NCI-H1436 (cell line): ENCODE measurements at places on chromosomes 2 and 18.

- no peak for DNase-seq
These were observed 47.2 kb downstream of the RAD51AP2 start for GRCh38 chr2:17470855-17471641.

- no peak for DNase-seq
These were observed 37.2 kb downstream of the CREG2 start for GRCh38 chr2:101349893-101350662.

- no peak for DNase-seq
These were observed 176.5 kb downstream of the LTBP1 start for GRCh38 chr2:33123216-33123615.

DNA sequence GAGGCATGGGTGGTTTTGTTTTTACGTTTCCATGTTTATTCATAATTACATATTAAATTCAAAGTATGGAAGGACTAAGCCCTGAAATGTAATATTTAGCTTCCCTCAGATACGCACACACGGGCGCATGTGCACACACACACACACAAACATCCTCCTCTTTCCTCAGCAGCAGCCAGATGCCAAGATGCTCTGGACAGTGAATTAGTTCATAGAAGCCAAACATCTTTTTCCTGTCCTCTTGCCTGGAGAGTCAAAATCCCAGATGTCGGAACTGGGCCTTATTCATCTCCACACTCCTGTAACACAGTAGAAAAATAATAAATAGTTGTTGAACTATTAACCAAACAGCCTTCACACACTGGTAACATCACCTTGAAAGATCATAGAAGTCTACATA lies 273.1 kb downstream of the SP3 start:
- no peak for DNase-seq

DNA sequence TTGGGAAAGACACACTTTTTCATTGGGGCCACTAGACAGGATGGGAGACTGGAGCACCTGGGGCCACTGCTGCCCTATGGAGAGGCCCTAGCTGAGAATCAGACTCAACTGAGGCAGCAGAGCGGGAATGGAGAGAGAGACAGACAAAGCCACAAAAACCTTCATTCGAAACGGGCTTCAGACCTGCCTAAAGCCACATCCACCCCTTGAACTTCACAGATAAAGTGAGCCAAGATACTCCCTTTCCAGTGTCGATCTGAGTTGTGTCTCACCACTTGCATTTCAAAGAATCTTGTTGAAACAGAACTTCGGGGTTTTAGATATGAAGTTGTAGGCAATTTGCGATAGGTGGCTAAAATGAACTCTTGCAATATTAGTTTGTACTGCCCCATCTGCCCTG lies 11.3 kb upstream of the LDLRAD4 start:
- DNase-seq = no peak

GRCh38 chr18:25422230-25422629 lies 70.3 kb upstream of the ZNF521 start:
- no peak for DNase-seq

DNA sequence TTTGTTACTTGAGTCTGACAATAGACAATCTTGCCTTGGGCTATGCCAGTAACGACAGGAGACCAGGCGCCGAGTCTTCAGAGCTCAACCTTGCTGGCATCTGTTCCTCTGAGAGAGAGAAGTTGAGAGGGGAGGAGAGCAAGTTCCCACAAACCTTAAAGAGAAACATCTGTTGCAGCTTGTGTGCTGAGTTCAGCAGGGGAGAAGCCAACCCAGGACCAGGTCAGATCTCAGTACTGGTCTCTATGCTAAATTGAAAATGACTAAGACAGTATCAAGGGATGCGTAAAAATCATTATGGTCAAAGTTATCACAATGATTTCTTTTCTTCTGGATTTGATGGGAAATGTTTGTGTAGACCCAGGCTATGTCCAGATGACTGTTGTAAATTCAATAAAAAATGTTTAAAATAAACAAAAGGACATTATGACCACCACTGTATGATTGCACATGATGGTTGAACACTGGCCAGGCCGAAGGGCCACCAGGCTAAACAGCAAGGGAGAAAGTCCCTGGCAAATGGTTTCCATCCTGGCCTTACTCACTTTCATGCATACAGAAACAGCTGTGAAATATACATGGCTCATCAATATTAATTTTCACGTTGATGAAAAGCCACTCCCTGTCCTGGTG lies 100.3 kb upstream of the PMAIP1 start:
- no peak for DNase-seq

DNA sequence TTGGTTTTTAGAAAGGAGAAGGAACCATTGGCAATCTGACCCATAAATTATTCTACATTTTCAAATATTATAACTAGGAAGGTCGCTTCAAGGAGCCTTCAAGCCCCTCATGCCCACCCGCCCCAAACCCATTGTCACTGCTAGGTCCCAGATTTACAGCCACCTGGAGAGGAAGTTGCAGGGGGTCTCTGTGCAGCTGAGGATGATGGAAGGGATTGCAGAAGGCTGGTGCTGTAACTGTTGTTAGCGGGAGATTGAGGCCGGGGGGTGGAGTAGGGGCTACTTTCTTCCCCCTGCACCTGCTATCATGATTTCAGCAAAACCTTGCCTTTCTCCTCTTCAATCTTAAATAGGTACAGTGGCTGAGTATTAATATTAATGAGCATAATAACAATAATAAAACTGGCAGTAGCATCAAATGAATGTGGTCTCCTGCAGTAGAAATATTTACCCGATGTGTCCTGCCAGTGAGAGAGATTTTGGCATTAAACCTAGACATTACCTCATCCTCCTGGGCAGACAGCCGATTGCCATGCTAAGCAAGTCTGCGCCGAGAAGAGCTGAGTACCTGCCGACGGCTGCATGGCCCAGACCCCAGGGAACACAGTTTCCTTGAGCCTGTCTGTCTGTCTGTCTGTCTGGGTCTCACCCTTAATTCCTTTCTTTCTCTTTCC lies 225.4 kb downstream of the FAM210A start:
- peak; percentile 38 for DNase-seq

- no peak for DNase-seq
These were observed 6.0 kb downstream of the OSBPL6 start for GRCh38 chr2:178200331-178200730.

DNA sequence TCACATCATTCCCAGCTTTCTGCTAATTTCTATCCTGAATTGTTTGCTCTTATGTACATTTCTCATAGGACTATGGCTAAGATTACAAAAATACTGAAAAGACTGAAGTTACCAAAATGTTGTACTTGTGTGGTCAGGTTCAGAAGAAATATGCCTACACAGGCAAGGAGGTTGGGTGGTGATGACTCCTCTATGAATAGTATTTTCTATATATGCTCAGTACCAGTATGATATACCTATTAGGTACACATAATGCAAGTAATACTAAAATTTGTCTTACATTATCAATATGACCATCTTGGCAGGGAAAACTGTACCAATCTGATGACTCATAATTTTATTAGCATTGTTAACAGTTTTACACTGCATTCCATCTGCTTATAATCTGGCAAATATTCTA lies 12.2 kb upstream of the ORC2 start:
- no peak for DNase-seq

DNA sequence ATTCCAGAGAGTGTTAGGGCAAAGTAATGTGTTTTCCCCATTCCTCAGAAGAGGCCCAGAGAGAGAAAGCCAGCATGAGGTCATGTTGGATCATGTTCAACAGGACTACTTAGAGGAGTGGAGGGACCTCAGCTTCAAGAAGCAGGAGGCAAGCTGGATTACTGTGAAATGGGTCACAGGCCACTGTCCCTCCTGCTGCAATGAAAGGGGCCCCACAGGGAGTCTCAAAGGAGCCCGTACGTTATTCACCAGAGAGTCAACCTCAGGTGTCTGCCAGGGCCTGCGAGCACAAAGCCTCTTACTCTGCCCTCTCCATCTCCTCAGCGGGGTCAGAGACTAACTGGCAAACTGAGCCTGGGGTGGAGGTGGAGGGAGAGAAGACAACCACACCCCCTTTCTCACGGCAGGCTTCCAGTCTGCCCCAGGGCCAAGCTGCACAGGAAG lies 27.2 kb upstream of the ACYP2 start:
- DNase-seq = no peak

GRCh38 chr18:23716966-23717365 lies 27.7 kb downstream of the LAMA3 start:
- no peak for DNase-seq

- DNase-seq = no peak
These were observed 185.6 kb upstream of the HNRNPA3 start for GRCh38 chr2:177026956-177027355.

GRCh38 chr2:207048416-207048815 lies 109.1 kb downstream of the CPO start:
- no peak for DNase-seq

- DNase-seq = no peak
These were observed 225.9 kb upstream of the FBXO11 start for GRCh38 chr2:48132271-48132625.

- no peak for DNase-seq
These were observed 38.9 kb downstream of the DHX57 start for GRCh38 chr2:38836791-38837190.

GRCh38 chr2:219104107-219105035 lies 43.6 kb upstream of the IHH start:
- peak; percentile 36 for DNase-seq

GRCh38 chr18:32405588-32405987 lies 65.1 kb downstream of the GAREM1 start:
- no peak for DNase-seq

GRCh38 chr2:223155956-223156355 lies 104.0 kb downstream of the KCNE4 start:
- DNase-seq = no peak

GRCh38 chr18:11091746-11092145 lies 57.6 kb downstream of the PIEZO2 start:
- DNase-seq = no peak

- DNase-seq = peak; percentile 78
These were observed at the start of gene GBX2 for GRCh38 chr2:236168110-236169080. TSS of gene GBX2 (minus strand) at chr2:236168386. CDS start at chr2:236167971, 415 bp downstream.

DNA sequence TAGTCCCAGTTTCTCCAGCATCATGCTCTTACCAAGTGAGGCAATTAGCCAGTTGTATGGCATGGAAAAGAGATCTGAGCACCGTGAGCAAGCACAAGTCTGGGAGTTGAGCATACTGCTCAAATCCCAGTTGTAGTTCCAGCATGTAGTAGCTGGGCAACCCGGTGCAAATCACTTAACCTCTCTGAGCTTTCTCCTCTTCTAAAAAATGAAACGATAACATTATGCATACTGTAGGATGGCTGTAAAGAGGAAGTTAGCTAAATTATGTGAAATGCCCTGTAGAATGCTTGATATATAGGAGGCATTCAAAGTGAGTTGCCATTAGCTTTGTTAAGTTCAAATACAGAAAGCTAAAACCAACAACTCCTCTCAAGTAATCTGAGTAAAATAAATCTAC lies 164.0 kb upstream of the ZEB2 start:
- no peak for DNase-seq
